ENCODE measurements at places on chromosomes 1 and 21.

DNA sequence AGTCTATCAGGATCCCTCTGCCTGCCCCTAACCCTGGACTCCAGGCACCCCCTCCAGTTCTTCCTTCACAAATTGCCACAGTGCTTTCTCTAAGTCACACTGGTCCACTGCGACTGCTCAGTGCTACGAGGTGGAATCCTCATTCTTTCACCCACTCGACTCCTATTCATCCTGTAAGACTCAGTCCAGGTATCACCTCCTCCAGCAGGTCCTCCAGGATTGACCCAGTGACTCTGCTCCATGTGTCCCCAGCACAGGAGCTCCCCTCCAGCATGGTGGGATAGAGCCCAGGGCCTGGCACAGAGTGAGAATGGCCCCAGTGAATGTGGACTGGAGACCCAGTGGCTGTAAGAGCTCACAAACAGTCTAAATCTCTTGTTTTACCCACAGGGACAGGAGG, 45.5 kb upstream of the WNT4 start:
- no peak for DNase-seq

DNA sequence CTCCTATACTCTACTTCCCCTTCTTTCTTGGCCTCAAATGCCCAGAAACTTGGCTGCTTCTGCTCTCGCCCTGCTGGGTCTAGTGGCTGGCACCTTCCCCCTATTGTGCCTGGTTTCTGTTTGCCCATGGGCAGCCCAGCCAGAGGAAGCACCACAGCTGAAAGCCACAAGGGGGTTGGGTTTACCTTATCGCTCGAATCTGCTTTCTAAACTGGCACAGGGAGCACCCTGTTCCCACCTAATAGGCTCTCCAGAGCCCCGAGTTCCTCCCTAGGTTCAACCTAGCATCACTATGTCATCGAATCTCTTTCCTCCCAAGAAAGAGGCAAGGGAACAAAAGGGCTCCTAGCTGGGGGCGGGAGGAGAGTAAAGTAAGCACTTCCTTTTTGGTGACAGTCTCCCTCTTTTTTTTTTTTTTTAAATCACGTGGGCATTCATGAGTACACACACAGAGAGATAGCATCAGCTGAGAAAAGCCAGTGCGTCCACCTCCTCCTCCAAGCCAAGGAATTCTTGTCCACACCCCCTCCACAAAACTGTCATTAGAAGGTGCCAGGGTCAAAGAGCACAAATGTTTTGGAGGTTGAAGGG, 72.8 kb downstream of the PLEKHA6 start:
- DNase-seq = no peak

DNA sequence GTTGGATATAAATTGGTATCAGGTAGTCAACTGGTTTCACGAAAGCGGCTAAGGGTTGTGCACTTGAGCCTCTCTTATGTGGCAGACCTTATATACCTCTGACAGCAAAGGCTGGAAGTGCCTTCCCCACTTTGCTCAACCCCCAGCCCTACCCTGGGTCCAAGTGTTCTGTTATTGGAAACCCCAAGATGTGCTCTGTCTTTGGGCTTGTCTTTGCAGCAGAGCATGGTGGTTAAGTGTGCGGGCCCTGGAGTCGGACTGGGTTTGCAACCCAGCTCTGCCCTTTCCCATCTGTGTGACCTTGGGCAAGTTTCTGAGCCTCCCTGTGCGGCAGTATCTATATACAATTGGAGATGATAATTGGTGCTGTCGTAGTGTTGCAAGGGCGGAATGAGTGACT, 11.2 kb upstream of the IL10 start:
- no peak for DNase-seq

DNA sequence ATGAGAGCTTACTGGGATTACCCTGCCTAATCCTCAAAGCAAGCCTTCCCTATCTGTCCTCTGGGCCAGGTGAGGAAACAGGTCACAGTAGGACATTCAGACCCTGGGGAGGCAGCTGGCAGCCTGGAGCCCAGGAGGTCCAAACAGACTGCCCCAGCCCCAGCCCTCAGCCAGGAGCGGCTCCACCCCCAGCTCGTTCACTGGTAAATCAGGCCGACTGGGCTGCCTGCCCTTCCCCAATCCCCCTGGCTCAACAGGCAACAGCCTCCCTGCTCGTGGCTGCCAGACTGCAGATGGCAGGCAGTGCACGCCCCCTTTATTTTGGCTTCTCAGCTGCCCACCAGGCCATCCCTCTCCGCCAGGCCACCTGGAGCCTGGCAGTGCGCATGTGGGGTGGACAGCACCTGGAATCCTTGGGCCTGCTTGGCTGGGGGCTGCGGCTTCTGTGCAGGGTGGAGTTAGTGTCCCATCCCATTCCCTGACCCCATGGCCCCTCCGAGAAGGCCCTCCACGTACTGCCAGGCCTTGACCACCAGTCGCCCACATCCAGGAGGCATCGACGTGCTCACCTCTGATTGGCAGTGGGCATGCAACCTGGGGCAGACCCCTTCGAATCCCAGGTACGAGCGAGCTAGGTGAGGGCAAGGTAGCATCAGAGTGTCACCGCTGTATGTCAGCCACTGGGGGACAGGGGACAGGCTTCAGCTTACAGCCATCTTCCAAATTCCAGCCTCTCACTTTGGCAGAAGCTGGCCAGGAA, 11.2 kb upstream of the ZNF670 start:
- DNase-seq = no peak

DNA sequence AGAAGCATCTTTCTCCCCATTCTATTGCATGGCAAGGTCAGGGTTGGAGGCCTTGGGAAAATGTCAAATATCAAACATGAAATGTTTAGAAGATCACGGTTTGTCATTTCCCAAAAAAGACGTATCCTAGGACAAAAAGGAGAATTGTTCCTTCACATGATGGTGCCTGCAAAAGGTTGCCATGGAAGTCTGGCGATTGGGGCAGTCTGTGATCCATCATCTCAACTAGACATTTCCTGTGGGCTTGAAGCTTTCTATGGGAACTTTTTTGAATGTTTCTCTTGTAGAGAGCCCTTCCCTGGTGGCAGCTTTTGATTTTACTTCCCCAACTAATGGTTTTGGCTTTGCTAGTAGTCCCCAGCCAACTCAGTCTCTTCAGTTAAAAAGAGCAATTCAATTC, 106.3 kb downstream of the TGFB2 start:
- no peak for DNase-seq

DNA sequence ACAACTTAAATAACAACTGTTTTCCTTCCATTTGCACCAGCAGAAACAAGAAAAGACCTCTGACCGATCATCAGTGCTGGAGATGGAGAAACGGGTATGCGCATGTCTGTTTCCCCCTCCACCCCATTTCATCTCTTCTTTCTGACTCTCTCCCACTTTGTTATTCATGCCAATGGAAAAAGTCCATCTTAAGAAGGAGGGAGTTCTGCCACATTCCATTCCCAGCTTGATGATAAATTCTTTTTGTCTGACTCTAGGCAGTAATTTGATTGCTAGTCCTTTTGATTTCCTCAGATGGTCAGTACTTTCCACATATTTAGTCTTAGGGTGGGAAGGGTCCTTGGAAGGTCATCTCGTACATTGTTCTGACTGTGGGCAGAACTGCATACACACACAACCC, 142.5 kb downstream of the SYT2 start:
- no peak for DNase-seq

GRCh38 chr1:88791192-88791591, 100.2 kb downstream of the GTF2B start:
- no peak for DNase-seq

DNA sequence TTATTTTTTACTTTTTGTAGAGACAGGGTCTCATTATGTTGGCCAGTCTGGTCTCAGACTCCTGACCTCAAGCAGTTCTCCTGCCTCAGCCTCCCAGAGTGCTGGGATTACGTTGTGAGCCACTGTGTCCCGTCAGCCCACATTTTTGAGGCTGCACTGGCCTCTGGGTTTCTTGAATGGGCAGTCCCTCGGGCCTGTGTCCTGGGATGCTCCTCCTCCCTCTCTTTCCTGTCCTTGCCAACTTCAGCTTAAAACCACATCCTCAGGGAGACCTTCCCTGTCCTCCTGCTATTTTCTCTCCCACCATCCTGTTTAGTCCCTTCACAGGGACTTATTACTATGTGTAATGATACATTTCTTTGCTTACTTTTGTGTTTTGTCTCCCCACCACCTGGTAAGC, 31.4 kb upstream of the LYST start:
- DNase-seq = no peak

DNA sequence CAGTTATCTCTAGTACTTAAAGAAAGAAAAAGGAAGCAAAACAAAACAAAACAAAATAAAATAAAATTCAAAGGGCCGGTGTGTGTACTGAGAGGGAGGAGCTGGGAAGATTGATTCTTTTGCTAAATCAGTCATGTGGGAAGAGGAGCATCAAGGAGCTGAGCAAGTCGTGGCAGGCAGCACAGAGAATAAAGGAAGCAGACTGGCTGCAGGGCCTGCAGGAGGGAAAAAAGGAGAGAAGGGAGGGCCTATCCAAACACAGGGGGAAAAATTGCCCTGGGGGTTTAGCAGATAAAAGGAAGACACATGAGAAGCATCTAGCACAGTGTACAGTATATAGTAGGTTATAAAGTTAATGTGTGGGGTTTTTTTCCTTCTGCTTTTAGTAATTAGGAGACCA, 27.6 kb downstream of the AGO4 start:
- no peak for DNase-seq

DNA sequence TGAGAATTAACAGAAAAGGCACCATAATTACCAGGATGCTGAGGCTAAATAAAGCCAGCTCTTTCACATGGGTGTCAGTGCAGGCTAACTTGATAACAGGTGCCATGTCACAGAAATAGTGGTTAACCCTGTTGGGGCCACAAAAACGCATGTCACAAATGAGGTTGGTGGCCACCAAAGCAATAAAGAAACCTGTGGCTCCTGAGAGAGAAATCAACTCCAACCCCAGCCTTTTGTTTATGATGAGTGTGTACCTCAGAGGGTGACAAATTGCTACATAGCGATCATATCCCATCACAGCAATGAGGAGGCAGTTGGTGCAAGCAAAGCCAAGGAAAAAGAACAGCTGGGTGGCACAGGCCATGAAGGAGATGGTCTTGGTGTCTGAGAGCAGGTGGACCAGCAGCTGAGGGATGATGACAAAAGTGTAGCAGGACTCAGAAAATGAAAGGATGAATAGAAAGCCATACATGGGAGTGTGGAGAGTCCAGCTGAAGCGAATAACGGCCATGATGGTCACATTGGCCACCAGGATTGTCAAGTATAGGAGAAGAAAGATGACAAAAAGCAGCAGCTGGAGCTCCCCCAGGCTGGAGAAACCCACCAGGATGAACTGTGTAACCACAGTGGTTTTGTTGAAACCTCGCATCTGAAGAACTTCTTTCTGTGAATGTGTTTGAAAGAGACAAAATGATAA, at the start of gene OR10T2:
Gene OR10T2 (minus strand): TSS at position 649 of the 697 bp plus-strand sequence. CDS start 0 bp downstream, at position 649.
- no peak for DNase-seq

DNA sequence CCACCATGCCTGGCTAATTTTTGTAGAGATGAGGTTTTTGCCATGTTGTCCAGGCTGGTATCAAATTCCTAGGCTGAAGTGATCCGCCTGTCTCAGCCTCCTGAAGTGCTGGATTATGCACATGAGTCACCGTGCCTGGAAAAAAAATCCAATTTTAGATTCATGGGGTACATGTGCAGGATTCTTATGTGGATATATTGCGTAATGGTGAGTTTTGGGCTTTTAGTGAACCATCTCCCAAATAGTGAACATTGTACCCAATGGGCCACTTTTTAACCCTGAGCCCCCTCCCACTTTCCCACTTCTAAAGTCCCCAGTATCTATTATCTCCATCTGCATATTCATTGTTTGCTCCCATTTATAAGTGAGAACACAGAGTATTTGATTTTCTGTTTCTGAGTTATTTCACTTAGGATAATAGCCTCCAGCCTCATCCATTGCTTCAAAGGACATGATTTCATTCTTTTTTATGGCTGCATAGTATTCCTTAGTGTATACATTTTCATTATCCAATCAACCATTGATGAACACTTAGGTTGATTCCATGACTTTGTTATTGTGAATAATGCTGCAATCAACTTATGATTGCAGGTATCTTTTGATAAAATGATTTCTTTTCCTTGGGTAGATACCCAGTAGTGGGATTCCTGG, 104.4 kb downstream of the MAP3K21 start:
- no peak for DNase-seq

DNA sequence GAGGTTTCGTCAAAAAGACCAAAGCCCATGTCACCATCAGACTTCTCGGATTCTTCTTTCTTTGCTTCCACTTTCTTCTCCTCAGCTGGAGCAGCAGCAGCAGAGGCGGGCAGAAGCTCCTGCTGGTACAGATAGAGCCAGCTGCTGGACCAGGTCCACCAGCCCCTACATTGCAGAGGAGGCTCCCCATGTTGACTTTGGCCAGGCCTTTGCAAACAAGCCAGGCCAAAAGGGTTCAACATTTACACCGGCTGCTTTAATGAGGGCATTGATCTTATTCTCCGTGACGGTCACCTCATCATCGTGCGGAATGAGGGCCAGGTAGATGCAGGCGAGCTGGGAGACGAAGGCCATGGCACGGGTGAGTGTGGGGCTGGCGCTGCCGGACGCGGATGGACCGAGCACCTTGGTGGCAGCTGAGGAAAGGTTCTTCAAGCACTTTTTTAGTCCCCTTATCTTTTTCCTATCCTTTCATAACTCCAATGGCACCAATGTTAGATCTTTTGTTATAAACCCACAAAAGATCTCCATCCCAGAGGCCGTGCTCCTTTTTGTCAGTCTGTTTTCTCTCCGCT, 358.5 kb downstream of the RGS7 start:
- DNase-seq = no peak

- DNase-seq = no peak
These were observed 36.2 kb upstream of the LRIG2 start for GRCh38 chr1:113036639-113037321.

- no peak for DNase-seq
These were observed 184.6 kb upstream of the JUN start for GRCh38 chr1:58968360-58968952.

GRCh38 chr1:160169553-160170399, 18.4 kb downstream of the ATP1A4 start:
- no peak for DNase-seq

DNA sequence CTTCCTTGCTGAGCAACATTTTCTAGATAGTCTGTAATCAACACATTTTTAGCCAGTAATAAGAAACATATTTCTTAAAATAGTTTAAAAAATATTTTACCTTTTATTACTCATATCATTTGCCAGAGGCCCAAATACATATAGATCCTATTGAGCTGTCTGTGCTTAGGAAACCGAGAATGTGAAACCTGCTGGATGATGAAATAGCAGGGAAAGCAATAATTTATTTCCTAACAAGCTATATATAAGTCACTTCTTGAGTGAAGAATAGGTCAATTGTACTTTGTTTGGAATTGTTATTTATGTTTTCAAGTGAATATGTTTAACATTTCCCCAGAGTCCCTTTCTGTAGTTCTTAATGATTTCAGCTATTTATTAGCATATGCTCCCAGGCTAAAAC, 339.9 kb upstream of the TMPRSS15 start:
- no peak for DNase-seq

- no peak for DNase-seq
These were observed 15.7 kb downstream of the SPOCD1 start for GRCh38 chr1:31799895-31800673.

- DNase-seq = no peak
These were observed 196.1 kb downstream of the KCNH1 start for GRCh38 chr1:210937846-210938245.

DNA sequence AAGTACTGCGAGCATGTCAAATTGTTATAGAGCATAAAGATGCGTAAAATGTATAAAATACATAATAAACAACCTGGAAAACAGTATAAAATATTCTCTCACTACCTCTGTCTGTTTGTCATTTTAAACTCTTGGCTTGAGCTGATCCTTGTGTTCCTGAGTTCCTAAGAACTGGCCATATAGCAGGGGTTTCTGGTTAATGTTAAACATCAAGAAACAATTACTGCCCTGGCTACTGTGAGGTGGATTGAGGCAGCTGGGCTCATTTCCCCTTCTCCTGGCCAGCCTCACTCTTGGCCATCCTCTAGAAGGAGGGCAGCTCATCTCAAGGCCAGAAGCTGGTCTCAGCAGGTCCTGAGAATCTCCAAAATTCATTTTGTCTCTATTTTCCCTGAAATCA, 297.3 kb upstream of the USP24 start:
- DNase-seq = no peak
